ENCODE measurements at places on chromosomes 7 and 10.

- no peak overlapping the region for H3K4me3 ChIP-seq
- H3K27ac ChIP-seq = no peak overlapping the region
- no peaks in the 10 kb centered on the region for H3K27me3 ChIP-seq
- H3K4me1 ChIP-seq = peaks cover under 1% of the 10 kb centered on the region
- H3K36me3 ChIP-seq = no peaks in the 10 kb centered on the region
Measured at GRCh38 chr10:126924180-126924914, 19.1 kb downstream of the DOCK1 start.

- peak overlapping the region; percentile 60 for H3K4me3 ChIP-seq
- H3K4me1 ChIP-seq = peaks cover 10% of the 10 kb centered on the region
- H3K36me3 ChIP-seq = peaks cover 3% of the 10 kb centered on the region
Measured at GRCh38 chr7:151936207-151936606, 20.0 kb upstream of the GALNTL5 start.

DNA sequence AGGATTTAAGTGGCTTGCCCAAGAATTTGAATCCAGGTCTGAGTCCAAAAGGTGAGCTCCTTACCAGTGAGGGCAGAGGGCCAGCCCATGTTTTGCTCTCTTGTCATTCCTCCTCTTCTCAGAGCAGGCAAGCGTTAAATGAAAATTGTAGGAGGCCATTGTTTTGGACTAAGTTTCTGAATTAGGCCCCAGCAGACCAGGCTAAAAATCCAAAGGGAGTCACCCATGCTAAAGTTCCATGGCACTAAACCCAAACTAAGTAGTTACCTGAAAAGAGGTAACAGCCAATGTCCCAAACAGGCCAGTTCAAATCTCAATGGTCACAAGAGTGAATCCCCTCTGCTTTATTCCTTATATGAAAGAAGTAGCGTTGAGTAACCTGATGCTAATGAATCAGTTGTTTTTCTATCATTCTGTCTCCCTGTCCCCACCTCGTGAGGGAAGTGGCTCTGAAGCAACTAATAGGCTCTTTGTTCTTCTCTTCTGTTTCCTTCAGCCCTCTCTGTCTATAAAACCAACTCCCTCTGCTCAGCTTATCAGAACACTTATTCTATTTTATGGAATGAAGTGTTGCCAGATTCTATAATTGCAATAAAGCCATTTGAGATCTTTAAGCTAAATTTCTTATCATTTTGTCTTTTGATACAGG lies 17.5 kb upstream of the CDH23 start:
- DNase-seq = no peak
- no peak overlapping the region for H3K27ac ChIP-seq
- H3K4me3 ChIP-seq = no peak overlapping the region
- H3K27me3 ChIP-seq = peaks cover 21% of the 10 kb centered on the region
- H3K4me1 ChIP-seq = peaks cover 5% of the 10 kb centered on the region

DNA sequence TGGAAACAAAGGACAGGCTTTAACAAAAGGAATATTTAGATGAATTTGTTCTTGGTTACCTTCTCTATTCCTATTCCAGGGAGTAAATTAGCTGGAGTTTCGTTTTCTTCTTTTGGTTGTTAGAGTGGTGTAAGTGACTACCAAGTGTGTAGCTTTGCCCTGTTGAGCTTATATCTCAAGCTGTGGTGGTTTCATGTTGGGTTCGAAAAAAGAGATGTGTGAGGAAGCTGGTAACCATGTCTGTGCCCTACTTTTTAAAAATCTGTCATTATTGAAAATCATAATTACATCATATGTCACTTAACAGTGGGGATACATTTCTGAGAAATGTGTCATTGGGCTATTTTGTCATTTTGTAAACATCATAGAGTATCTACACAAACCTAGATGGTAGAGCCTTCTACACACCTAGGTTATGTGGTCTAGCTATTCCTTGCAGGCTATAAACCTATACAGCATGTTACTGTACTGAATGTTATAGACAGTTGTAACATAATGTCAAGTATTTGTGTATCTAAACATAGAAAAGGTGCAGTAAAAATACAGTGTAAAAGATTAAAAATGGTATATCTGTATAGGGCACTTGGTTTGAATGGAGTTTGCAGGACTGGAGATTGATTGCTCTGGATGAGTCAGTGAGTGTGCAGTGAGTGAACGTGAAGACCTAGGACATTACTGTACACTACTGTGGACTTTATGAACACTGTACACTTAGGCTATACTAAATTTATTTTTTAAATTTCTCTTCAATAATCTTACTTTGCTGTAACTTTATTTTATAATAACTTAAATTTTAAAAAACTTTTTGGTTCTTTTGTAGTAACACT lies 90.4 kb downstream of the SEPTIN7 start:
- DNase-seq = no peak
- H3K27me3 ChIP-seq = no peaks in the 10 kb centered on the region
- no peak overlapping the region for H3K4me3 ChIP-seq
- H3K36me3 ChIP-seq = peaks cover 50% of the 10 kb centered on the region

DNA sequence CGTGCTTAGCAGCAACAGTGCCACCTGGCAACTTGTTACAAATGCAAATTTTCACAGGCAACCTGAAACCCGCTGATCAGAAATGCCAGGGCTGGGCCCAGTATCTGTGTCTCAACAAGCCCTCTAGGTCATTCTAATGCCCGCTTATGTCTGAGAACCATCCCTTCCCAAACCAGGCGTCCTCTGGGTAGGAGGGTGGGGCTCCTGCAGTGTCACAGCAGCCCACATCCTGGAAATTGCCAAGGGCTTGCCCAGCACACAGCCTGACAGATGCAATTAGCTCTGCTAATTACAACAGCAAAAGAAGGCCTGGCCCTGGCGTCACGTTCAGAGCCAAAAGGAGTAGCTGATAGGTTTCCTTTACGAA lies 15.9 kb downstream of the ITPRIP start:
- peak overlapping the region; percentile 75 for H3K4me3 ChIP-seq
- H3K27ac ChIP-seq = peak overlapping the region; percentile 90
- no peaks in the 10 kb centered on the region for H3K27me3 ChIP-seq
- H3K36me3 ChIP-seq = peaks cover 86% of the 10 kb centered on the region
- peaks cover 85% of the 10 kb centered on the region for H3K4me1 ChIP-seq
- no peak for DNase-seq

DNA sequence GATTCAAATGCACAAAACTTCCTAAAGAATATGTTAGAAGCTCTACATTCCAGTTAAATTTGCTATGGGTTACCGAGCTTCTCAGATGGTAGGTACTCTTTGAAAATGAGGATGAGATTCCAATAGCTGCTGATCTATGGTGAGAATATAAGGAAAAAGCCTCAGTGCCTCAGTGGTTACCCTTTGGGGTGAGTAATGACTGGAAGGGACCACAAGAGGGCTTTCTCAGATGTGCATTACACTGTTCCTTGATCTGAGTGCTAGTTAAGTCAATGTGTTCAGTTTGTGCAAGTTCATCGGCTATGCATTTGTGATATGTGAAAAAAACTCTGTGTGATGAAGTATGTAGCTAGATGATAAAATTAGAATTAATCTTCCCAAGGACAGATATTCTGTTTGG lies 3.5 kb downstream of the NRCAM start:
- peaks cover 54% of the 10 kb centered on the region for H3K27me3 ChIP-seq
- H3K4me3 ChIP-seq = no peak overlapping the region
- peaks cover 3% of the 10 kb centered on the region for H3K36me3 ChIP-seq
- H3K27ac ChIP-seq = no peak overlapping the region
- no peaks in the 10 kb centered on the region for H3K4me1 ChIP-seq

DNA sequence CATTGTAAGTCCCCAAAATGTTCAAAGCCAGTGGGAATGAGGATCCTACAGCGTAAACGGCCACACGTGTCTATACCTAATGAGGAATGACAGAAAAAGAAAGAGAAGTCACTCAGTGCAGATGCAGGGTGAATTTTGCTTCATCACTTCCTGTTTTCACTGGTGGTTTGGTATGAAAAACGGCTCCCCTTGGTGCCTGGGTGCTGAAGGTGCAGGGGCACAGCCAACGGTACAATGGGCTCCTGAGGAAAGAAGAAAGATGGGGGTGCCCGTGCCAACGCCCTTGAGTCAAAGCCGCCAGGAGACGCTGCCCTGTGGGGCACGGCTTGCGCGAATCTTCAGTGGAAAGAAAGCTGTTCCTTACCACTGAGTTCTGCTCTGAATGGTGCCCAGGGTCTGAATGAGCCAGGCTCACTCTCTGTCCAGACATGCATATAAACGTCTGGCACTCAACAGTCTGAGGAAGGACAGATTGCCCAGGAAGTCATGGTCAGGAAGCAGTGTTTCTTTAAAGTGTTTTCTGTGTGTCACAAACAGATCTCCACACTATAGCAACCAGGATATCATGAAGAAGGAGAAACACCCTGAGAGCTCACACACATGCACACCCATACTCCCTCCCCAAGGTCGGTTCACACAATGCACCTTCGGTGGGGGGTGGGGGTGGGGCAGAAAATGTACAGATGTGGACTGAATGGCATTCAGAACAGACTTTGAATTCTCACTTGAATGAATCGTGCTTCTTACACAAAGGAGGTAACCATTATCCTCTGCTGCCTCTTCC lies 105.8 kb downstream of the ELMO1 start:
- peak; percentile 58 for DNase-seq
- no peaks in the 10 kb centered on the region for H3K27me3 ChIP-seq
- peak overlapping the region; percentile 96 for H3K27ac ChIP-seq
- H3K4me3 ChIP-seq = peak overlapping the region; percentile 85
- H3K36me3 ChIP-seq = peaks cover 19% of the 10 kb centered on the region
- H3K4me1 ChIP-seq = peaks cover 32% of the 10 kb centered on the region

GRCh38 chr10:113108194-113108835 lies 158.3 kb downstream of the TCF7L2 start:
- peak; percentile 16 for DNase-seq
- peaks cover 6% of the 10 kb centered on the region for H3K27me3 ChIP-seq
- no peak overlapping the region for H3K27ac ChIP-seq
- no peak overlapping the region for H3K4me3 ChIP-seq

DNA sequence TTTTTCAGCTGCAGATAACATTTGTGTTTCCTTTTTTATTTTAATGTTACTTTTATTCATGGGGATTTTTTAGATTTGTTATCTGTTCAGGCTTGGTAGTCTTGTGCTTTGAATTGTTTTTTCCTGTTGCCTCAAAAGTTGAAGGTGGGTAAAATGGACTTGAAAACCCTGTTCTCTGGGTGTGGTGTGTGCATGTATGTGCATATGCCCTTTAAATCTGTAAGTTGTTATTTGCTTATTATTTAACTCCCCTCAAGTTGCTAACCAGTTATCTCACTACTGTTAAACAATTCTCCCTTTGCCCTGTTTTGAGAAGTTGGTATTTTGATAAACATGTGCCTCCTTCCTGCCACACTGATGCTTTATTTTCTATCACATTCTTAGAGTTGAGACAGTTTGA lies 30.6 kb downstream of the TSPAN14 start:
- H3K27me3 ChIP-seq = no peaks in the 10 kb centered on the region
- DNase-seq = no peak
- peaks cover 54% of the 10 kb centered on the region for H3K36me3 ChIP-seq
- peak overlapping the region; percentile 80 for H3K4me3 ChIP-seq

- no peaks in the 10 kb centered on the region for H3K36me3 ChIP-seq
- no peak for DNase-seq
- H3K4me3 ChIP-seq = no peak overlapping the region
Measured at GRCh38 chr10:57864765-57865680, 402.7 kb downstream of the IPMK start.

GRCh38 chr7:81902536-81902935 lies 132.7 kb upstream of the HGF start:
- peaks cover 3% of the 10 kb centered on the region for H3K36me3 ChIP-seq
- DNase-seq = no peak
- no peaks in the 10 kb centered on the region for H3K27me3 ChIP-seq
- H3K4me3 ChIP-seq = no peak overlapping the region
- no peak overlapping the region for H3K27ac ChIP-seq

DNA sequence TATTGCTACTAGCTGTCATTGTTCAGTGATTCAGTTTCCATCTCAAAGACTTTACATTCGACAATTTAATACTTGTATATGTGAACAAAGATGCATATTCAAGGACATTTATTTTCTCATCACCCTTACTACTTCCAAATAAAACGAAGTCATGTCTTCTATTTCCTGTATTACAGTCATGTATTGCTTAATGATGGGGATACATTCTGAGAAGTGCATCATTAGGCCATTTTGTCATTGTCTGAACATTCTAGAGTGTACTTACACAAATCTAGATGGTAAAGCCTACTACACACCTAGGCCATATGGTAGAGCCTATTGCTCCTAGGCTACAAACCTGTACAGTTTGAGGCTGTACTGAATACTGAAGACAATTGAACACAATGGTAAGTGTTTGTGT lies 6.5 kb downstream of the C10orf95 start:
- H3K27ac ChIP-seq = no peak overlapping the region
- H3K4me1 ChIP-seq = peaks cover 8% of the 10 kb centered on the region
- H3K36me3 ChIP-seq = peaks cover 5% of the 10 kb centered on the region
- no peaks in the 10 kb centered on the region for H3K27me3 ChIP-seq
- DNase-seq = no peak

GRCh38 chr7:135348493-135348892 lies 114.9 kb downstream of the STRA8 start:
- no peak overlapping the region for H3K4me3 ChIP-seq
- no peaks in the 10 kb centered on the region for H3K27me3 ChIP-seq
- no peak for DNase-seq
- no peak overlapping the region for H3K27ac ChIP-seq

GRCh38 chr7:127393368-127394058 lies 1.0 kb upstream of the ZNF800 start:
- peaks cover 47% of the 10 kb centered on the region for H3K36me3 ChIP-seq
- no peaks in the 10 kb centered on the region for H3K27me3 ChIP-seq
- no peak for DNase-seq
- peak overlapping the region; percentile 100 for H3K27ac ChIP-seq
- H3K4me1 ChIP-seq = peaks cover 20% of the 10 kb centered on the region

- no peak within 1 kb of the TSS for H3K27ac ChIP-seq
- no peaks in the 10 kb centered on the region for H3K36me3 ChIP-seq
- no peak for DNase-seq
- H3K27me3 ChIP-seq = no peaks in the 10 kb centered on the region
- no peaks in the 10 kb centered on the region for H3K4me1 ChIP-seq
- peak within 1 kb of the TSS; percentile 71 for H3K4me3 ChIP-seq
Measured at GRCh38 chr10:19816411-19817230, at the start of gene PLXDC2. PLXDC2 (plus strand) TSS chr10:19816432.

DNA sequence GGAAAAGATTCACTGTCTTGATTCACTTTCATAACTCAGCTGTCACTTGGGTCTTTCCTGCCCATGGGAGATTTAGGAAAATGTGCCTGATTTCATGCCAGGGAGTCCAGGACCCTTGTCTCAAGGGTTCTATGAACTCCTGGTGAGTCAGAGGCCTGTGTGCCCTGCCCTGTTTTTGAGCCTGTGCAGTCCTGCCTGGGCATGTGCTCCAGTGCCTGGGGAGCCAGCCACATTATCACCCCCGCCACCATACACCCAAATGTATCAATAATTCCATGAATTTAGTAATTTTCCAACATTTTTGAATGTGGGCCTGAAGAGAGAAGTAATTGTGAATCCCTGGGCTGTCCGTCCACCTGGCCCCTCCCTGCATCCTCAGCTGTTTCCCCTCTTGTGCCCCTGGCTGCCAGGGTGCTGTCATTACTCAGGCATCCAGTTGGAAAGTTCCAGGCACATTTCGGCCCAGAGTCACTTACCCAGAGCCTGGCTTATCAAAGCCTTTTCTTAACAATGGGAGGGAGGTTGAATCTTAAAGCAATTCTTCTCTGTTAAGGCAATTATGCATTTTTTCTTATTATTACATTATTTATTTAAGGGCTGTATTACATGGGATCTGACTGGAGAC lies 287.8 kb upstream of the CDC14C start:
- H3K4me3 ChIP-seq = no peak overlapping the region
- DNase-seq = no peak

Measured in effector memory CD8-positive, alpha-beta T cell (primary cell).